NCI-H82 (cell line): ENCODE measurements at places on chromosomes 2 and 18.
A peak's percentile ranks its signal among the peaks of the same experiment; 100 is the strongest.

DNA sequence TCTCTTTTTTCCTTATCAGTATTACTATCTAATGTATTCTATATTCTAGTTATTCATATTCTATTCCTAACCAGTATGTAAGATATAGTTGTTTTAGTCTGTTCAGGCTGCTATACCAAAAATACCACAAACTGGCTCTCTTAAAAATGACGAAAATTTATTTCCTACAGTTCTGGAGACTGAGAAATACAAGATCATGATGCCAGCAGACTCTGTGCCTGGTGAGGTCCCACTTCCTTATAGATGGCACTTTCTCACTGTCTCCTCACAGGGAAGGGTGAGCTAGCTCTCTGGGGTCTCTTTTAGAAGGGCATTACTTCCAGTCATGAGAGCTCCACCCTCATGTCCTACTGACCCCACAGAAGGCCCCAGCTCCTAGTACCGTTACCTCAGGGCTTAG lies 4.8 kb upstream of the ARHGAP15 start:
- DNase-seq, result no peak

- DNase-seq, result peak; percentile 3
Measured at GRCh38 chr18:63271881-63272299, 47.7 kb downstream of the BCL2 start.

DNA sequence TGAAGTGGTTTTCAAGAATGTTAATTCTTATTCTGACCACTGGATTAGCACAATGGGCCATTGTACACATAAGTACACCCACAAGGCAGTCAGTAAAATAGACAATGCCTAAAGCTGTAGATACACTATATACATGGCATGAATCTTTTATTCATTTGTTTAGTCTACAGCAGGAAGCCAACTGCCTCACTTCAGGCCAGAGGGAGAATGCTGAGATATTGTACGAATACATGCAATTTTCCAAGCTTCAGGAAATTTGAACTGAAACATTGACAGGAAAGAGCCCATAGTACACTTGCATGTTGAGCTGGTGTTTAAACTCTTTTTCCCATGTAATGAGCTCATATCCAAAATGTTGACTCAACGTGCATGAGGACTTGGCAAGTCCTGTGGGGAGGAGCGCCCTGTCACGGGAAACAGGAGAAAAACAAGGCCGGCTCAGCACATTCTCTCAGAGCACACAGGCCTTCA lies 111.6 kb upstream of the CYP1B1 start:
- no peak for DNase-seq

- no peak for DNase-seq
Measured at GRCh38 chr18:12862874-12863482, 21.1 kb downstream of the PTPN2 start.

GRCh38 chr2:69741229-69741574 lies 732 bp upstream of the ANXA4 start:
- DNase-seq, result peak; percentile 63

- no peak for DNase-seq
Measured at GRCh38 chr2:45236268-45236667, 227.0 kb upstream of the SIX2 start.

DNA sequence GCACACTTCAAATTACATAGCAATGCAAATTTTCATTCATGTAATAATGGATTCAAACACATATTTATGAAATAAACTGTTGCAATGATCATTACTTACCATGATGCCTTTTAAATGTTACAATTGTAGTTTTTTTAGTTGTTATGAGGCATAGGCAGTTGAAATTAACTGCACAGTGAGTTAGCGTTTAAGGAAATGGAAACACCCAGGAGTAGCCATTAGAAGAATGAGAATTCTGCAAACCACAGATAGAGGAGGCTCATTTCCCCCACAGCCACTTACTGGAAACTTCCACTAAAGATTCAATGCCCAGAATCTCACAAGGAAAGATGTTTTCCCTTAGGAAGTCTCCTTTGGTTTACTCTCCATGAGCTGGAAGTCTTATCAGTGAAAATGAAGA lies 8.4 kb downstream of the ARL4C start:
- DNase-seq, result no peak

DNA sequence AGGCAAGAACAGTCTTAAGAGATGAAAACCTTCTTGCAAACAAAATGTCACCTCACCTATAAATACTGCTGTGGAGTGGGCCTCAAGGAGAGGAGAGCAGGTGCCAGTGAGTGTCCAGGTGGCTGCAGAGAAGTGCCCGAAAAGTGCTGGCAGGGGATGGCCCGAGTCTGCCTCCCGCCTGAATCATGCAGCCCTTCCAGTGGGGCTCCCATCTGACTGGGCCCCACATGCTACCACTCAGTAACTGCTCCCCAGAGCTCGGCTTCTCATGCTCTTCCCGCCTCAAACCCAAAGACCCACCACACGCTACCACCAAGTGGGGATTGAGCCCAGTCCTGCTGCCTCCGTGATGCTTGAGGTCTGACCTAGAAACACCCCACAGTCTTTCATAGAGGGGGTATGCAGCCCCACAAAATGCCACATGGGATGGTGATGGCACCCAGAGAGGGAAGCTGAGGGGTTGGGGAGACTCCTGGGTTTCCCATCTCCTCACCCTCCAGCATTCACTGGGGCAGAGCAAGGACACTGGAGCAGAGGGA lies 7.4 kb downstream of the HS6ST1 start:
- no peak for DNase-seq

DNA sequence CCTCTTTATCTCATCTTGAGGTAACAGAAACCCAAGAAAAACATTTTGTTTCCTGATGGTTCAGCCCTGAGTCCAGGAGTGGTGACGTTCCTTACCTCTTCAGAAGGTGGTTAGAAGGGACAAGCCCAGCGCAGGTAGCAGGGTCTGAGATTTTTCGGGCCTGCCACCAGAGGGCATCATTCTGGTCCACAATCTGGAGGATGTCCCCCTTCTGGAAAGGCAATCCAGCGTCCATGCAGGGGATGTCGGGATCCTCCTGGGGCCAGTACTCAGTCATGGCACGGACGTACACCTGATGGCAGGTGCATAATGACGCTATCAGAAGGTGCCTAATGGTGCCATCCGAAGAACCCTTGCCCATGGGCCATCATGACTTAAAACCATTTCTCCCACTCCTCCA lies 17.7 kb downstream of the MPP4 start:
- DNase-seq, result peak; percentile 49

GRCh38 chr2:230814616-230815015 lies 50.1 kb upstream of the ITM2C start:
- peak; percentile 17 for DNase-seq

GRCh38 chr2:157264099-157264498 lies 6.6 kb downstream of the GALNT5 start:
- no peak for DNase-seq

GRCh38 chr2:86790134-86790675 lies 508 bp downstream of the CD8A start:
- DNase-seq, result no peak

- DNase-seq, result no peak
Measured at GRCh38 chr2:37080266-37080665, 3.9 kb downstream of the HEATR5B start.
